ENCODE measurements at places on chromosomes 4 and X.

DNA sequence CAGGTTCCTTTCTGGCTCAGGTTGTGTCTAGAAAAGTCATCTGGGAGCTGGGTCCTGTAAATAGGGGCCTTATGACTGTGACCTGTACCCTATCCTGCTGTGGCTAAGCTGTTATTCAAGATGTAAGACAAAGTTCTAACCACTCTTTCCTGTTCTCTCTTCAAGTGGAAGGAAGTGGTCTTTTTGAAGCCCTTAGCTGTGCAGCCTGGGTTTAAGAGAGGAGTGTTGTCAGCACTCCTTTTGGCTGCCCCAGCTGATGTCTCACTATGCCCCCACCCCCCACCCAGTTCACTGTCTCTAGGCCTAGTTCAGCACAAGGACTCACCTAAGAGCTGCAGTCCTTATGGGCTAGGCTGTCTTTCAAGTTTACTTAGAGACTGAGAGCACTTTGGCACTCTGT is 1069.5 kb downstream of the FAM133A start:
- no peak for DNase-seq

- DNase-seq = no peak
Measured at GRCh38 chr4:71257761-71258160, 81.1 kb upstream of the SLC4A4 start.

- DNase-seq = no peak
Measured at GRCh38 chrX:574251-574650, 56.3 kb upstream of the SHOX start.

GRCh38 chr4:13522282-13523104 is 21.8 kb downstream of the NKX3-2 start:
- DNase-seq = no peak

- DNase-seq = no peak
Measured at GRCh38 chr4:150950657-150951288, 64.3 kb downstream of the LRBA start.

DNA sequence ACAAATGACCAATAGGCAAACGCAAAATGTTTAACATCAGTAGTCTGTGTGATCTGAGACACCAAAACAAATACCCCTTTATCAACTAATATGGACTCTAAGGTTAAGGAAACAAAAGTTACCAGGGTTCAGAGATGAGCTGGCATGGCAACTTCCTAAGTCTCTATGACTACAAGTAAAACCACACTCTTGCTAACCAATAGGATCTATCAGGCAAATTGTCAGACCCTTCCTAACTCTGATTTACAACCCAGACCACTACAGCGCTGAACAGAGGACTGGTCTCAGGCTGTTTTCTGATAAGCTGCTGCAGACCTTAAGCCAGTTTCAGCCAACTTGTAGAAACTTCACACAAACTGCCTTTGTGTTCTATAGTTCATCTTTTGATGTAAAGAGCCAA is 608.0 kb downstream of the TLL1 start:
- no peak for DNase-seq

- DNase-seq = no peak
Measured at GRCh38 chrX:45986081-45986480, 559.1 kb downstream of the ZNF674 start.

DNA sequence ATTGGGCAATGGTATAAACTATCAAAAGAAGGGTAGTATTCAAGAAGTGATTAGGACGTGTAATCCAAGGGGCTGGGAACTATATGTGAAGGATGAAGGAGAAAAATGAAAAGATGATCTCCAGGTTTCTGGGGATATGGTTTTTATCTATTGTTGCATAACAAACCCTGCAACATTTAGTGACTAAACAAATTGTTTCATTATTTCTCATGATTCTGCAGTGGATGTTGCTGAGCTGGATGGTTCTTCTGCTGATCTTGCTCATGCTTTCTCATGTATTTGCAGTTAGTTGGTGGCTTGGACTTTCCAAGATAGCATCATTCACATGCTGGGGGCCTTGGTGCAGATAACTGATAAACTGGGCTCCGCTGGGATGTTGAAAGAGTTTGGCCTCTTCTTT is 29.1 kb downstream of the PHOX2B start:
- no peak for DNase-seq

DNA sequence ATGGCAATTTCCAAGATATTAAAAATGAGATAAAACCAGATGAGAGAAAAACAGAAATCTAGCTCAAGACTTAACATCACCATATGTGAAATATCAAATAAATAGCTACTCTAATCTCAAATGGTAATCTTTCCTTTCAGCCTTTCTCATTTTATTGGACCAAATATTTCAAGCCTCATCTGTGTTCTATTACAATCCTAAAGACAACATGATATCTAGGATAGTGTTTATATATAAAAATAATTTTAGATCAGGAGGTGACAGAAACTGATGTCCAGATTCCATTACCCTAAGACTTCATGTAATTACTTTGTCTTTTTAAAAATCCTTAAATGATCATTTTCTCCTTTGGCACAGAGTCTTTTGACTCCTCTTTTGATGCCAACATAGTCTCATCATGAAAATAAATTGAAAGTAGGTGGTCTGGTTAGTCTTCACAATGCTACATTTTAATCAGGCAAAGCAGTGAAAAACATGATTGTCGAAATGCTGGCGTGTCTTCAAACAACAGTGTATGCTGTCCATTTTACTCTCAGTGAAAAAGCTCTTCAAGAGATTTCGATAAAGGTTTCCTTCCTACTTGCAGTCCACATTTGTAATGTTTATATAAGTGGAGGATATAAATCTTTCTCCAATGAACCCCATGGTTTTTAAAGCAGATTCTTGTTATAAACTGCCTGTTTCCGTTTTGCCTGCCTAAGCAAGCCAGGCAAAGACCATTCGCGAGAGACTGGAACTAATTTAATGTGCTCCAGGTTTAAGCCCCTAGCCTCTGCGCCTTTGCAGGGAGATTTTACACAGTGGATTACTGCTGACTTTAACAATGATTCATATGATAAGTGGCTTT is 169.8 kb downstream of the SCFD2 start:
- no peak for DNase-seq

- DNase-seq = no peak
Measured at GRCh38 chr4:27040356-27040755, 179.7 kb downstream of the STIM2 start.

GRCh38 chr4:101850698-101851097 is 60.2 kb downstream of the BANK1 start:
- no peak for DNase-seq

GRCh38 chr4:184599492-184600135 is 49.6 kb downstream of the CASP3 start:
- no peak for DNase-seq

DNA sequence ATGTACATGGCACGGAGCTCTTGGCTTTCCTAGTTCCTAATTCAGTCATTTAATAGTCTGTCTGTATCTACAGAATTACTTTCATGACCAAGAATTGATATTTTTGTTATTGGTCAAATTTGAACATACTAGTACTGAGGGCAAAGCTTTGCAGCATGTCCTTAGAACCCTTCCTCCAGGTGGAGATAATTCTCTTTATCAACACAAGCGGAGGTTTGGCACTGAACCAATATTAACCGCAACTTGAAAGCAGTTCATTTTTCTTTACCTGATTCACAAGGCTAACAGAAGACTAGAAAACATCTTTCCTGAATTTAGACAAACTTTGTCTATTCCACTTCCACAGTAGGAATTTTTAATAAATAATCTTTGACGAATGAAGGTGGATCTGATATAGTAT is 73.8 kb downstream of the TACR3 start:
- DNase-seq = no peak

- no peak for DNase-seq
Measured at GRCh38 chr4:40804598-40804997, 54.8 kb downstream of the NSUN7 start.

- DNase-seq = no peak
Measured at GRCh38 chr4:110172972-110173371, 25.4 kb downstream of the ELOVL6 start.

GRCh38 chr4:32117693-32118092 is 1397.5 kb downstream of the PCDH7 start:
- DNase-seq = no peak

- no peak for DNase-seq
Measured at GRCh38 chrX:102765217-102765616, 44.7 kb downstream of the GPRASP3 start.

GRCh38 chr4:169152098-169152497 is 118.7 kb downstream of the SH3RF1 start:
- DNase-seq = no peak

DNA sequence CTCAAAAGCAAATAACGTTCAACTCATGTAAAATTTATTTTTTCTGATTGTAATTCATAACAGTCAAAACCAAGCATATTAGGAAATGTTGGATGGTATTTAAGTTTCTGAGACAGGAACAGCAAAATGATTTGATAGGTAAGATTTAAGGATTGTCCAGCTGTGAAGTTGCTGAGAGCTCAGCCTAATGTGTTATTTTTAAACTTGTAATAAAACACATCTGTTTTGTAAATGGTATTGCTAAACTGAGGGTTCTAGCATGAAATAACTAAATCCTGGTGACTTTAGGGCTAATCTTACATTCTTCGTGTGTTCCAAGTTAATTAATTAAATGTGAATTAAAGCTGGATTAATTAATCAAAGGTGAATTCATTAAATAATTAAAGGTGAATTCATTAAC is 13.3 kb downstream of the TLR10 start:
- no peak for DNase-seq

DNA sequence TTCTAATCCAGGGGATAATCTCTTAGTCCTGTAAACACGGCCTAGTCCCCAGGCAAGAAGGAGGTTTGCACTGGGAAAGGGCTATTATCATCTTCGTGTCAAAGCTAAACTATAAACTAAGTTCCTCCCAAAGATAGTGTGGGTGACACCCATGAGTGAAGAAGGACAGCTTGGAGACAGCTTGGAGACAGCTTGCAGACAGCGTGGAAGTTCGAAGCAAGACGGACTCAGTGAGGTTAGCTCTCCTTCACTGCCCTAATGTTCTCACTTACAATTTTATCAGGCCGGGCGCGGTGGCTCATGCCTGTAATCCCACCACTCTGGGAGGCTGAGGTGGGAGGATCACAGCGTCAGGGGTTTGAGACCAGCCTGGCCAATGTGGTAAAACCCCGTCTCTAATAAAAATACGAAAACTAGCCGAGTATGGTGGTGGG is 19.2 kb upstream of the PLCXD1 start:
- no peak for DNase-seq

GRCh38 chr4:38141808-38142500 is 181.8 kb downstream of the PTTG2 start:
- DNase-seq = no peak

DNA sequence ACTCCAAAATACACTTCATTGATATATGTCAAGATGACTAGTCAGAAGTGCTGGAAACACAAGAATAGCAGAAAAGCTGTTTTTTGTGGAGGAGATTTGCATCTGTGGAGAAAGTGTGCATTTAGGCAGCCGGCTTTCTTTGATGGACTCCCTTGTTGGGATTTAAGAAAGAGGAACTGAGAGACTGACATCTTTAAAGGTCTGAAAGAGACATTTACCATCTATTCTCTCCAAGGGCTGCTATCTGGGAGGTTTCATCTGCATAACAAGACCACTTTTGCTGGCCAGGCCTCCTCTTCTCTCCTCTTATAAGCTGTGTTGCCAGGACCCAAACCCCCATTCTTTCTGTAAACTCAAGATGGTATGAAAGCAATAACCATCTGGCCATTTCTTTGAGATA is 1065.0 kb downstream of the NLGN4X start:
- no peak for DNase-seq

DNA sequence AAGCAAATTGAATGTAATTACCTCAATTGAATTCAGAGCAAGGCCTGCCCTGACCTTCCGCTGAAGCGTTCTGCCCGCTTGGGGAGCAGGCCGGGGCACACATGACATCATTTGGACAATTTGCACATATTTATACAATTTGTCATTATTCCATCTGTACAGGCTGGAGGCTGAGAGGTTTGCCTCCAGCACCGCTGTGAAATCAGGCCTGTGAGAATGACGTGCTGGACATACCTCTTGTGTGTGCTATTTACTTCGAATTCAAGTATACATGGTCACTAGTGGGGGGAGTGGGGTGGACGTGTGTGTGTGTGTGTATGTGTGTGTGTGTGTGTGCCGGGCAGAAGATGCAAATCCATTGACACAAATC is 285.6 kb downstream of the SHOX start:
- no peak for DNase-seq

DNA sequence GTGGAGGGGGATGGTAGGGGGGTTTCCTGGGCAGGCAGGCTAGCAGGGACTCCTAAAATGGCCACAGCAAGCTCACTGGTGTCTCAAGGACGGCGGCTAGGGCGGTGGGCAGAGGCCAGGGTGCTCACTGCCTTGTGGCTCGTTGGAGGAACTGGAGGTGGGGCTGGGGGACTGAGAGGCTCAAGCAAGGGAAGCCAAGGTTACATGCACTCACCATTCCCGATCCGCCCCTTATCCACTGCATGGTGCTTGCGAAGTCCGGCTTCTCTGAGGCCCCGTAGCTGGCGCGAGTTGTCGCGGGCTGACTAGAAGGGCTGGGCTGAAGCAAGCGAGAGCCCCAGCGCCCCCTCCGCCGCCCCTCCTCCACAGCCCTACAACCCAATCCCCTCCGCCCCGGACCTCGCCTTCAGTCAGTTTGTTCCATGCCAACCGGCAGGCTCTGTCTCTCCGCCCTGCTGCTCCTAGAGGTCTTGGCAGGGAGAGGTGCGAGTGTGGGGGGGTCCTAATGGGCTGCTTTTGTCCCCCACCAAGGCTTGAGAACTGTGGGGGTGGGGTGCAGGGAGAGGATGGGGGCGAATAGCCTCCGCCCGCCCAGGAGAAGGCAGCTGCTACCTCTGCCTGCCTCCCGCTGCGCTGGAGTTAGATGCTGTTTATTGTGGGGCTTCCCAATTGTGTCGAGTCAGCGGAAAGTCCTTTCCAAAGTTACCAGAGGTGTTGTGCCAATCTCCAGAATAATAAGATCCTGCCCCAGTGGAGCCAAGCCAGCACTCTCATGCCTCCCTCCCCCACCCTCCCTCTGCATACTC is at the start of gene ARHGEF9:
Gene ARHGEF9, minus strand, starts transcription at position 313 of the 806 bp plus-strand sequence. Its CDS starts 69 bp downstream, at position 244.
- DNase-seq = no peak

GRCh38 chr4:25120146-25120940 is 39.9 kb downstream of the SEPSECS start:
- no peak for DNase-seq

DNA sequence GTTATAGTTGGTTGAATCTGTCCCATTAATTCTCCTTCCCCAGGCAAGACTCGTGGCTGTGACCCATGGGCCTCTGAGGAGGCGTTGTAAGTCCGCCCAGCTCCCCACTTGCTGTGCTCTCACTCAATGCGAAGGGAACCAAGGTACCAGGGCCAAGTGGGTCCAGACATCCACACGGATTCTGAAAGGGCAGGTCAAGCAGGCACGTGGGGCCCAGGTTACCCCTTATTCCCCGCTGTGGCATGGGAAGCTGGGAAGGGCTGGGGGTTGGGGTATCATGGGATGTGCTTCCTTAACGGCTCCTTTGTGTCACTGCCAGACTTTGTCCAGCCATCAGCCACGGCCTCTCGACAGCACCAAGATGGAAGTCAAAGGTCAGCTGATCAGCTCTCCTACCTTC is 3.1 kb downstream of the CCDC120 start:
- DNase-seq = no peak

DNA sequence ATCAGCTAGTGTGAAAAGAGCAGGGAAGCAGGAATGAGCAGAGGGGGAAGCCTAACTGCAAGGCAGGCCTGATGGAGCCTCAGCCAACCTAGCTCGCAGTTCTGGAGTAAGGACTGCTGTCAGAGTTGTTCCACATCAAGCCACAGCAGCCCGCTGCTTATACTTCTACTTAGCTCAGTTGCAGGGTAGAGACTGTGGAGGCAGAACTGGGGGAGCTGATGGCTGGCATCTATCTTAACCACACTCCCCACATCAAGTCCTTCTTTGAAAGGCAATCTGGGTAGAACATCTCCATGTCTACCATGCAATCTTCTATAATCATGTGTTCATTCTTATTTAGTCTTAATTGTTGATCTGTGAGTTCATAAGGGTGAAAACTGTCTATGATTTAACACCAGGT is 46.1 kb downstream of the DDX60 start:
- DNase-seq = no peak

- DNase-seq = no peak
Measured at GRCh38 chr4:111136438-111136837, 513.6 kb upstream of the PITX2 start.

All from stimulated activated CD4-positive, alpha-beta T cell treated with anti-CD3 and anti-CD28 coated beads, Interleukin-1b, Interleukin-23, amount 100 ng/mL, for 1 hour (primary cell).